Activated naive CD8-positive, alpha-beta T cell treated with anti-CD3 and anti-CD28 coated beads, Interleukin-2, amount 50 U/mL, for 24 hours (primary cell): ENCODE measurements at places on chromosomes 4 and X.
A peak's percentile ranks its signal among the peaks of the same experiment; 100 is the strongest.

GRCh38 chrX:73127700-73128241 lies 48.5 kb upstream of the PABPC1L2A start:
- peak overlapping the region; percentile 32 for H3K4me3 ChIP-seq
- H3K27me3 ChIP-seq, result peaks cover 3% of the 10 kb centered on the region
- H3K27ac ChIP-seq, result no peak overlapping the region
- no peak for DNase-seq
- no peaks in the 10 kb centered on the region for H3K4me1 ChIP-seq
- peaks cover 2% of the 10 kb centered on the region for H3K36me3 ChIP-seq

GRCh38 chr4:80017125-80017854 lies 55.7 kb downstream of the ANTXR2 start:
- peaks cover 9% of the 10 kb centered on the region for H3K36me3 ChIP-seq
- H3K4me3 ChIP-seq, result no peak overlapping the region
- no peak overlapping the region for H3K27ac ChIP-seq
- H3K4me1 ChIP-seq, result no peaks in the 10 kb centered on the region
- no peak for DNase-seq

DNA sequence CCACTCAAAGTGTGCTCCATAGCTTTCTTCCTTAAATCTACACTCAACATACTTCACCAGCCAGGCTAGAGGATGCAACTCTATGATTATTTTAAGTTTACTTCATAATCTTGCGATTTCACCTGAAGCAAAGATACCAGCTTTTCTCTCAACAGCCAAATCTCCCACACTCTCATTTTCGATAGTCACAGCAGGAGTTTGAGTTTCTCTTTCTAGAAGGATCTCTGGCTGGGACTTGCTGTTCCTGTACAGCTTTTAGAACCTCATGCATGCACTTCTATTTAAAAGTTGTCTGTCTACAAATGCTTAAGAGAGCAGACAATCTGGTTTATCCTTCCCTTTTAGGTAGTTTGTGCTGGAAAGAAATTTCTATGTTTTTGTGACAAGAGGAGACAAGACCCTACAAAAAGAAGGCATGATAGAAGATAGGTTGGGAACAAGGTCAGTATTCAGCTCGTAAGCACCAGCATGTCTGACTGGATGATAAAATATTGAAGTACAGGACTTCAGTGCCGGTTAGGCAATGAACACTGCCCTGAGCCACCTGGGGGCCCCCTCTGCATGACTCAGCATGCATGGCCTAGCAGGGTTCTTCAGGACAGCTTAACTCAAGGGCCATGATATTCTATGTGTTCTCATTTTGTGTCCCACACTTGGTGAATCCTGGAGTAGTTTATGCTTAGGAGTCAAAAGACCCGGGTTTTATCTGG lies 65.6 kb downstream of the ATXN3L start:
- peaks cover 61% of the 10 kb centered on the region for H3K4me1 ChIP-seq
- no peak overlapping the region for H3K27ac ChIP-seq
- DNase-seq, result no peak

GRCh38 chr4:79977131-79977840 lies 95.7 kb downstream of the ANTXR2 start:
- H3K27me3 ChIP-seq, result no peaks in the 10 kb centered on the region
- peaks cover 27% of the 10 kb centered on the region for H3K36me3 ChIP-seq
- H3K4me3 ChIP-seq, result no peak overlapping the region
- no peak for DNase-seq
- H3K4me1 ChIP-seq, result no peaks in the 10 kb centered on the region
